ENCODE measurements at places on chromosomes 5 and 9.

GRCh38 chr5:102666164-102666946, 88.8 kb upstream of the PAM start:
- no peak for DNase-seq

DNA sequence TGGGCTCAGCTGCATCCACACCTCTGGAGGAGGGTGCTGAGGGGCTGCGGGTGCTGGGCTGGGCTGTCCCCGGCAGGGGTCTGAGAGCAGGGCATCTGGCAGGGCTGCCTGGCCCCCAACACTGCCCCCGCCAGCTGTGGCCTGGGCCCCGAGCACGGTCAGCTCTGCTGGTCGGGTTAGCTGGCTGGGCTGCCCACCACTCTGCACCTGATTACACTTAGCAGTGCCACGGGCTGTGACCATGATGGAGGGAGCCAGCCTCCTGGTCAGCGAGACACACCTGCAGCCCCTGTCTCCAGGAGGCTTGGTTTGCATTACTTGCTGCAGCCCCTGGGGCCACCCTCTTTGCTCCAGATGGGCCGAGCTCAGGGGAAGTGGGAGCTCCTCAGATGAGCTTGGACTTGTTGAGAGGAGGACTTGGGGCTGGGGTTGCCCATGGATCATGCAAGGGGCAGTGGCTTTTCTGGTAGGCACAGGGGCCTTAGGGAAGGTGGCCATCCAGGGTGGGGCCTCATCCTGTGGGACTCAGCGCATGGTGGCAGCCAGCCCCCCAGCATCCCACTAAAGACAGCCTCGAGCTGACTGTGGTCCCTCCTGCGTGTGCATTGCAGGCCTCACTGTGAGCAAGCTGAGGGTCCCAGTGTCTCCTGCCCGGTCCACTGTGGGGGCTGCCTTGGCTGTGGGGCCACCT, 132.0 kb upstream of the FAM120A start:
- DNase-seq: no peak

DNA sequence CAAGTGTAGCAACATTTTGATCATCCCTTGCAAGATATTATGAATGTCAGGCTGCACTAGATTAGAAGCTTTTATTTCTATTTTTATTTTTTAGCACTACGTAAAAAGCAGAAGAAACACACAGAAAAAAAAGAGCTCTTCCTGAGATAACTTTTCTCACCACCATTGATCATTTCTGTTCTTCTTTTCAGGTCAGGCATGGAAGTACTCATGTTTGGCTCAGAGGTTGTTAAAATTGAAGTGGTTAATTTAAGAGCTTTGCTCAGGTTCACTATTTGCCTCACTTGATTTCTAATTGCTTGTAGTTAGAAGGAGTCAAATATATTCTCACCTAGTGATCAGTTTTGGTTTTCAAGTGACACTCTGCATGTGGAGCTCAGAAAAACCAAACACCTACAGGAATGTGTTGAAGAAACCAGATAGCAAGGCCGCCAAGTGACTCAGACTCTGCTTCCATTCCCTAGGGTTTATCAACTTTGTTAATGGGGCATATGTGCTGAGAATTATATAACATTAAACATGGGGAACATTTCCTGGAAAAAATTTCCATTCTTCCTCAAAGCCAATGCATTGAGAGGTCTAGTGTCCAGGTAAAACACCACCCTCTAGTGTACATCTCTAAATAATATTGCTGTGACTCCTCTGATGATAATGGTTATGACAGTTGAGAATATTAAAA, 679.8 kb downstream of the CETN3 start:
- no peak for DNase-seq

GRCh38 chr9:22064957-22065356, 55.9 kb upstream of the CDKN2B start:
- DNase-seq: no peak

GRCh38 chr5:145975361-145976066, 39.1 kb downstream of the SH3RF2 start:
- DNase-seq: no peak

DNA sequence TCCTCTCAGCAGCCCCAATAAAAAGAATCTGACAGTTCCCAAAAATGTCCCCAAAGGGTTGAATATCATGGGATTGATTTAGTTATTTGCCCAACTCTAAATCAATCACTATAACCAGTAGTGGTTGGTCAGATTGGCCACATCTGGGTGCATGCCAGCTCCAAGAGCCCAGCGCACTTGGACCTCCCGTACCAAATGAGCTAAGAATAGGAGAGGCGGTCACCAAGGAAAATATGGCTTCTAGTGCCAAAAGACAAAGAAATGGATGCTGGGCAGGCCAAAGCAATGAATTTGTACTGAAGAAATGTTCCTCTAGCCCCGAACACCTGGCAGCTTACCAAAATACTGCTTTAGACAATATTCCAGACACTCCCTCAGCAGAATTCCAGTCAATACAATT, 80.3 kb downstream of the RCL1 start:
- no peak for DNase-seq

DNA sequence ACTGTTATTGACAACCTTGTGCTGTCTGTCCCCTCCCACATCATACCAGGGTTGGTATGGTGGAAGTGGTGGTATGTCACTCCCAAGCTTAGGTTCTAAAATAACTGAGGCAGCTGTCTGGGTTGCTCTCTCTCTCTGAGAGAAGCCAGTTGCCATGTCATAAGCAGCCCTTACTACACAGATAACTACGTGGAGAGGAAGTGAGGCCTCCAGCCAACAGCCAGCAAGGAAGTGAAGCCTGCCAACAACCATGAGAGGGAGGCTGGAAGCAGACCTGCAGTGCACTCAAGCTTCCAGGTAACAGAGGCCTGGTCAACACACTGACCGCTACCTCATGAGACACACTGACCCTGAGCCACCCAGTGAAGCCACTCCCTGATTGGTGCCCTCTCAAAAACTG, 18.6 kb downstream of the CTNNAL1 start:
- DNase-seq: no peak

- DNase-seq: peak; percentile 42
Observed at GRCh38 chr5:139774980-139775661, 20.5 kb upstream of the PSD2 start.

DNA sequence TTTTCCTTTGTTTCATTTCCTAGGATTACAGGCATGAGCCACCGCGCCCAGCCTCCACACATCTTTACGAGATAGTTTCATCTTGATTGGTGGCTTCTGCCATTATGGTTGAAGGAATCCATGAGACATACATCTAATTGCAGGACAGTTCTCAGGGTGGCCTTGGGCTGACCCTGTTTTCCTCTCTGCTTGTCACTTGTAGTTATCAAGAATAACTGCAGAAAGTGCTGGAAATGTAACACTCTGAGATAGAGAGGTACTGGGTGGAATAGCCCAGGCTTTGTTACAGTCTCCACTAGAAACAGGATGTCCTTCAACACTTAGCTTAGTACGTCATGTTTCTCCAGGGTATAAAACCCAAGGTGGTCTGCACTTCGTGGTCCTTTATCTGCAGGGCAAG, 10.7 kb downstream of the UGT3A2 start:
- DNase-seq: no peak

DNA sequence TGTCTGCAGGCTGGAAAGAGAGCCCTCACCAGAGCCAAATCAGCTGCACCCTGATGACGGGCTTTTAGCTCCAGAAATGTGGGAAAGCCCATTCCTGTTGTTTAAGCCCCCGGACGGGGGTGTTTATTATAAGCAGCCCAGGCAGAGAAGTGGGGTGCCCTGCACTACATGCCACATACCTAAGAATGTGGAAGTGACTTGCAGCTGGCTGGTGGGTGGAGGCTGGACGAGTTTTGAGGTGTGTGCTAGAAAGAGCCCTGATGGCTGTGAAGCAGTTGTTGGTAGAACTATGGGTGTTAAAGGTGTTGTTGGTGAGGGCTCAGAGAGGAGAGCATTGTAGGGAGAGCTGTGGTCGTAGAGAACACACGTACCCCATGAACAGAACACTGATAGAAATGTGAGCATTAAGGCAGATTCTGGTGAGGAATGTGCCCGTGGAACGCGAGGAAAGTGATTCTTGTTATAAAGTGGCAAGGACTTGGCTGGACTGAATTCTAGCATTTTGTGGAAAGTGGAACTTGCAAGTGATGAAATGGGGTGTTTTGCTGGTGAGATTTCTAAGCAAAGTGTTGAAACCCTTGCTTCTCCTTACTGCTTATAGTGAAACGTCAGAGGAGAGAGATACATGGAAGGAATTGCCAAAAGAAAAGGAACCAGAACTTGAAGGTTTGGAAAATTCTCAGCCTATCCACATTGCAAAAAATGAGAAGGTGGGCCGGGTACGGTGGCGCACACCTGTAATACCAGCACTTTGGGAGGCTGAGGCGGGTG, 38.9 kb downstream of the AHRR start:
- no peak for DNase-seq

DNA sequence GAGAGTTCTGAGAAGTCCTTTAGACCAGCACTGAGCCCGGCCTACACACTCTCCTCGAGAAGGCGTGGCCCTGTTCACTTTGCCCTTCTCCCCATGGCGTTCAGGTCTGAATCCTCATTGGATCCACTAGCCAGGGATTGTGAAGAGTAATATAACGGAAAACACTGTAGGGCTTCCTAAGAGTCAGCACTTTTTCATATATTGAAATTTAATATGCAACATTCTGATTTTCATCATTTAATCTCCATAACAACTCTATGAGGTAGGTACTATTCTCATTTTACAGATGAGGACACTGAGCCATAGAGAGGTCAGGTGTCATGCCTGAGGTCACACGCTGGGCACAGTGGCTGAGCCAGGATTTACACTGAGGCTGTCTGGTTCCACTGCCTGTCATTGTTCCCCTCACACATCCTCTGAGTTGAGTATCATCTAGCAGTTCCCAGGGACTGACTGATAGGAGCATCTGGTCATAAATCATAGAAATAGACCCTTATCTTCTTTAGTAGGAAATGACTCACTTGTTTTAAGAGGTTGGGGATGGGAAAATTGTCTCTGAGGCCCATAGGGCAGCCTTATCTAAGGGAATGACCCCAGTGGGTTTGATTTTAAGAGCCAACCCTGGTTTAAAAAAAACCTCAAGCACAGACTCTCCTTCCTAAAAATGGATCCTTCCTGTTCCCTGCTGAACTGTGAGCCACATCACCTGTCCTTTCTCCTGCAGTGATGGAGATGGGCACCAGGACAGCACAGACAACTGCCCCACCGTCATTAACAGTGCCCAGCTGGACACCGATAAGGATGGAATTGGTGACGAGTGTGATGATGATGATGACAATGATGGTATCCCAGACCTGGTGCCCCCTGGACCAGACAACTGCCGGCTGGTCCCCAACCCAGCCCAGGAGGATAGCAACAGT, 41.2 kb downstream of the THBS4 start:
- no peak for DNase-seq

DNA sequence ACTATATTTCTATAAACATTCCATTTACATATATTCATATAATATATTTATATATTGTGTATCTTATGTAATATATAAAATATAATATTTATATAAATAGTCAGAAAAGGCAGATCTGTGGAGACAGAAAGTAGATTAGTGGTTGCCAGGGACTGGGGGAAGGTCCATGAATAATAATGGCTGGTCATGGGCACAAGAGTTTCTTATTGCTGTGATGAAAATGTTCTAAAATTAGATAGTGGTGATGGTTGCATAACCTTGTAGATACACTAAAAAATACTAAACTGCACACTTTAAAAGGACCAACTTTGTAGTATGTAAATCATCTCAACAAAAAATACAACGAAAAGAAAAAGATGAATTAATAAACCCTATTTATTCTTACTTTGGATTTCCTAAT, 47.3 kb downstream of the NUP155 start:
- no peak for DNase-seq

- DNase-seq: no peak
Observed at GRCh38 chr5:59390074-59390659, 503.4 kb downstream of the PDE4D start.

DNA sequence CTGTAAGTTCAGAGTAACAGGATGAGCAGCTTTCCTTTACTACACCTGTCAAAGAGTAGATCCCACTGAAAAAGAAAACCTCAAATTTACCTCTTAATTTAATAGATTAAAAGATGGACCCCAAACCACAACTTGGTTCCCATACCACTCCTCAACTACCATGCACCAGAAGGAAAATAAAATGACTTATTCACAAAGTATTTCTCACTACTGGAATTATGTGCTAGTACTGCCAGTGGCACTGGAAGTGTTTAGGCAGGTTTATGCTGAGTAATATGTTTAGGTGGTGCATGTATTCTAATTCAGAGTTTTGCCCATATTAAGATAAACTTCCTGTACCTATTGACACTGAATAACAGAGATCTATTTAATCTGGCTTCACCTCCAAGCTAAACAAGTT, 6.6 kb downstream of the PLK2 start:
- no peak for DNase-seq

- no peak for DNase-seq
Observed at GRCh38 chr5:76535577-76535976, 87.6 kb downstream of the F2RL2 start.

GRCh38 chr9:130186839-130187522, 14.8 kb downstream of the NCS1 start:
- DNase-seq: peak; percentile 52

DNA sequence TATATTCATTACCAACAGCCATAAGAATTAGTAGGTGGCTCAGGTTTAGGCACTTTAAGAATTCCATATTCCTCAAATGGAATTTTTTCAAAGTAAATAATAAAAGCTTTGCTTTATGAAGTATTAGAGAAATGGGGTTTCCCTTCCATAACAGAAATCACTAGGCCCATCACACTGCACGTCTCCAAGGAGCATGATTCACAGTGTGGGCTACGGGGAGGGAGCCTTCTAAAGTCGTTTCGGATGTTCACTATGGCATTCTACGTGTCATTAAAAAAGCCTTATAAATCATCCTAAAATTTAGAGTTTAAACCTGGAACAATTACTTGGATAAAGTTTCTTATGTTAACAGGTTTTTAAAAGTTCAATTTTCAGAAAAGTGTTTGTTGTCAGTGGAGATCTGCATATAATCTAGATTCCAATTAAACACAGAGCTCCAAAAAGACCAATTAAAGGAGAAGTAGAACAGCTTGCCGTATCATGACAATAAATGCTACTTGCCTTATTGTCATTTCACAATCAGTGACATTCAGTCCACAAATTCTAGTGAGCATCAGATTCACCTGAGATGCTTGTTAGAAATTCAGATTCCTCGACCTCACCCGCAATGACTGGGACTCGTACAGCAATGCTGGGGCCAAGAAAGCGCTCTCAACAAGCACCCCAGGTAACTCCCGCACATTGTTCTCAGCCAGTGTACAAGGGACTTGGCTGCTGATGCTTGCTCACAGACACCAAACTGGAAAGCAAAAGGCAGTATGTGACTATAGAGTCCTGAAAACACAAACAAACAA, 115.7 kb downstream of the NFIB start:
- no peak for DNase-seq

- DNase-seq: no peak
Observed at GRCh38 chr5:38105801-38106200, 152.6 kb upstream of the EGFLAM start.

GRCh38 chr5:173535166-173535975, 81.1 kb downstream of the BOD1 start:
- DNase-seq: no peak

DNA sequence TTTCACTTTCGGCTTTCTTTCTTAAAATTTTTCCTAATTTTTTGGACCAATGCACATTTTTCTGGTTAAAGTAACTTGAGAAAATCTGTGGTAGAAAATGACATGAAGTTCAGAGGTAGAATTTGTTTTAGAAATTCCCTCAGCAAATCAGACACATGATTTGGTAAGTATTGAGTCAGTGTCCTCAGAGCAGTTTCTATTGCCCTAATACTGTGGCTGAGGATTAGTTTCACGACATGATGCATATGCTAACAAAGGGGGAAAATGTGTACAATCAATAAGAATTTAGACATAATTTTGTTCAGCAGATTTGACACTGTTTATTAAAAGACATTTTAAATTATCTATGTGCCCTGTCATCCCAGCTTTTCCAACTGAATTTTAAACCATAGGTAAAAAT, 56.2 kb upstream of the GCNT4 start:
- no peak for DNase-seq
